ENCODE measurements at places on chromosomes 3 and 15.

DNA sequence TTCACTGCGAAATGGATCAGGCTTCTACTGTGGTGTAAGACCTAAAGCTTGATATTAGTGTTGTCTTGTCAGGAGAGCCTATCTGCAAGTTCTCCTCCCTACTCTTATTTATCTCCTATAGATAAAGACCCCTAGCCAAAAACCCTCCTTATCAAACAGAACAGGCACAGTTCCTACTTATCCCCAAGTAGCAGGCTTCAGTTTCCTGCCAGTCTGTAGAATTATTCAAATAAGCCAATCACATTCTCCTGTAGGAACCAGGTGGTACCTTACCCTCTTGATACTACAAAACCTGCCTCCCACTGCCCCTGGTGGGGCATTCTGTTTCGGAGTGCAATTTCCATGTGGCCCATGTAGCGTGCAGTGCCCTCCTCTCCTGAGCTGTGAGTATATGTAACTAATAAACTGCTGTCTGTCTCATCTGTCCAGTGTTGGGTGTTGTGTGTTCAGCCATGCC, 28.7 kb downstream of the HDGFL3 start:
- DNase-seq: no peak

DNA sequence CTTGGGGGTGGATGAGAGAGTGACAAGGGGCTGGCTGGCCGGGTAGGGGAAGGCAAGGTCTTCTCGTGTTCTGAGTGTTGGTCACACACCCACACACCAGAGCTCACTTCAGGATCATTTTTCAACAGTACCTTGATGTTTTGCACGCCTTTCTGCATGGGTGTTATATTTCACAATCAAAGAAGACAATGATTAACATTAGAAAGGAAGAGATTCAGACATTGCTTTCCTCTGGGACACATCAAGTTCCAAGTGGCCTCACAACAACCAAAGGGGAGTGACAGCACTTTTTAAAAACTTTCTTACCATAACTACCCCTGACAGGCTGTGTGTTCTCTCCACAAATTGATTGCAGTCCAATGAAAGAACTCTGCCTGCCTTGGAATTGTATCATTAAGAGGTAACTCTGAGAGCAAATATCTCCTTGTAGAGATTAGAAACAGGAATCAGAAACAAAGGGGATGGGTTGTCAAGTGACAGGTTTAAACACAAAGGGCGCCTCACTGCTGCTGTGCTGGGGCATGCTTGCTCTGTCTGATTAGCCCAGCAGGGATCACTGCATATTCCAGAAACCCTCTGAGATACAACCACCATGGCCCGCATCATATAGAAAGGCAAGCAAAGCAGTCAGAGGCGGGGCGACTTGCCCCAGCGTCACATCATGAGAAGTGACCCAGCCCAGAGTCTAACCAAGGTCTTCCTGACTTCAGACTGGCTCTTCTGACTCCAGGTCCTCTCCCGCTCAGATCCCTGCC, 230.8 kb downstream of the FEZF2 start:
- DNase-seq: peak; percentile 25

DNA sequence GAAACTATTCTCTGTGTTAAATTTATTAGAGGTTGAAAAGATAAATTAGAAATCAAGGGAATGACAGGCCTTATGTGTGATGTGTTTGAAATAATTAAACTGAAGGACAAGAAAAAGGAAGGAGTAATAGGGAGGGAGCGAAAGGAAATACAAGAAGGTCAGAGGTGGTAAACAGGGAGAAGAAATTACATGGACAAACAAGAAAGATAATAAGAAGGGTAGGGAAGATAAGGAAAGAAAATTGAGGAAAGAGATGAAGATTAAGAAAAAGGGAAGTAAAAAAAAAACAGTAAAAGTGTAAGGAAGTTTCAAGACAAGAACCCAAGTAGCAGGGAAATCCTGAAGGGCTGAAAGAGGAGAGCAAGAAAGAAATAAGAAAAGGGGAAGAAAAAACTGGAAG, 26.2 kb upstream of the ANXA2 start:
- no peak for DNase-seq

DNA sequence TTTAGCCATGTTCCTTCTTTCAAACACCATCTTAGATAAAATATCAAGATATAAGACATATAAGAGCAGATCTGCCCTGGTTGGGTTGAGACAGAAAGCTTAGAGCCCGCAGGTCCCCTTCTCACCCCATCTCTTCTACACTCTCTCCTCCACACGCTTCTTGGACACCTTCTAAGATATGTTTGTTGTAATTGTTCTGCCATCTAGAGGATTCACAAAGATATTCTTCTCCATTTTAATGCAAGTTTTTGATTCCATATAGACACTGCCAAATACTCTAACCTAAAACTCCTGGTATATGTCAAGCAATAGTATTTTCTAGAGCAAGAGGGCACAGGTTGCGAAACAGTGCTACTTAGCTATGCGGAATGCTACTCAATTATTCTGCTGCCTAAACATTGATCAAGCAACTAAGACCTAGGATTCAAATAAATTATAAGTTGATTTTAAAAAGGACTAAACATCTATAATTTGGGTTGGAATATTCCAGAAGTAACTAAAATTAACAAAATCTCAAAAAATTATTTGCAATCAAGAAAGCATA, 6.8 kb downstream of the CHRM5 start:
- DNase-seq: no peak

DNA sequence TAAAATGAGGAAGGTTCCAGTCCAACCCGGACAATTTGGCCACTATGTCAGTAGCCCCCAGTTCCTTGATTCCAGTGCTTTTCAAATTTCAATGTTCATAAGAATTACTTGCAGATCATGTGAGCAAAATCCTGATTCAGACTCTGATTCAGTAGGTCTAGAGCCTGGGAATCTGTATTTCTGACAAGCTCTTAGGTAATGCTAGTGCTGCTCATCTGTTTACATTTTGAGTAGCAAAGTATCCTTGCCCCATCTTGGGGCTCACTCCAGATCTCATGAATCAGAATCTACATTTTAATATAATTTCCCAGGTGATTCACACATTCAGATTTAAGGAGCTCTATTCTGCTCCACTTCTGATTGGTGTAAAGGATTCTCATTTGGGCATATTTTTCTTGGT, 142.0 kb downstream of the NAALADL2 start:
- no peak for DNase-seq

GRCh38 chr3:101351829-101352228, 31.5 kb upstream of the IMPG2 start:
- DNase-seq: no peak

- DNase-seq: no peak
Measured at GRCh38 chr15:78684657-78685056, 43.6 kb upstream of the CHRNB4 start.

DNA sequence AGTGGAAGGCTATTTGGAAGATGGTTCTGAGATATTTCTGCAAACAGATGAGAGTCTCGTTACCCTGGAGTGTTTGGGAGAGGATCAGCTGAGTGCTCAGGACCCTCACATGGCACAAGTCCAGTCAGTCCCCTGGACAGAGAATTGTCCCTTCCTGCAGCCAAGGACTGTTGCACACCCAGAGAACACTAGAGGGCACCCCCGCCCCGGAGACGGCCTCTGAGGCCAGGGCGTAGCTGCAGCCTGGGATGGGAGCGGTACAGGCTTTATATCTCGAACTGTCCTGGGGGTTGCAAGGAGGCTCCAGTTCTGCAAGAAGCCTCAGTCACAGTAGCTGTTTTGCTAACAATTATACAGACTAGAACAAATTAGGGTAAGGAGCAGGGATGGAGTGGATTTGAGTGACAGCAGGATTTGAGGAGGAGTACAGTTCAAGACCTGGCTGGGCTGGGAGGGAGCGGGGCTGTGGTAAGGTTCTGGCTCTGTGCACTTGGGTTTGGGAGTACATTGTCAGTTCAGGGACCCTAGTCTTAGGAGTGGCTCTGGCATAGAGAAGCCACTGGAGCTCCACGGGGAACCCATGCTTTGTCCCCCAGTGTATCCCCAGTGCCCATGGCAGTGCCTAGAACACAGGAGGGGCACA, 67.6 kb upstream of the HACD2 start:
- DNase-seq: peak; percentile 37

DNA sequence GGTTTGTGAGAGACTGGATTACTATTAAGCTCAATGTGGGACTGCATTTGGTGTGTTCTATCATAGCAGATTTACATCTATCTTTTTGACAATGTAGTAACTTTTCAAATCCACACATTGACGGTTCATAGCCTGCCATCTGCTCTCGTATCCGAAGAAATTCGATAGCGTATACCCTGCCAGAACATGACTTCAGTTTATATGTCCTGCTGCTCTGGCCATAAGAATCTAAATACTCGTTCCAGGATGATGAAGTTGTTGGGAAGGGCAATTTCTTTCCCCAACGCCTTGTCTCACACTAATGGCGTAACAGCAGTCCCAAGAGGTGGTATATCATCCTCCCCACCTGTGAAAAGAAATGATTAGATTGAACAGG, 180.0 kb downstream of the LSAMP start:
- no peak for DNase-seq

DNA sequence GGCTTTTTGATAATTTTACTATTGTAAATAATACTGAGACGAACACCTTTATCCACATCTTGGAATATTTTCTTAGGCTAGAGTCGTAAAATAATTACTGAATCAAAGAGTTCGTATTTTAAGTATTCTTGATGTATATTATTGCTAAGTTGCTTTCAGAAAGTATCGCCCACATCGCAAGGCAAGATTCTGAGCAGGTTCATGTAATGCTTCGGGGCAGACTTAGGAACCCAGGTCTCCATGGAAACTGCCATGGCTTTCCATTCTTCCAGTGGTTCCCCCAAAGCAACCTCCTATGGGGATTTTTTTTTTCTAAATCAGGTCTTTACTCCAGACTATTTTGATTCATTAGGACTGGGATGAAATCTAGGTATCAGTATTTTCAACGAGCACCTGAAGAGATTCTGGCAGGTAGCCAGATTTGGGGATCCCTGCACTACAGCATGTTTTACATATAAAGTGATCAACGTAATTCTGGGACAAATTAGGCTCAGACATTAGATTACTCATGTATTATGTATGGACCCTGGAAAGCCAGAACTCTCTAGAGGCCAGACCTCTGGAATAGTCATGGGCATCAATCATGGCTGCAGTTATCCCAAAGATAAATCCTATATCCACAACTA, 86.5 kb downstream of the B3GNT5 start:
- no peak for DNase-seq

GRCh38 chr3:16529264-16529663, 15.8 kb upstream of the RFTN1 start:
- DNase-seq: no peak

DNA sequence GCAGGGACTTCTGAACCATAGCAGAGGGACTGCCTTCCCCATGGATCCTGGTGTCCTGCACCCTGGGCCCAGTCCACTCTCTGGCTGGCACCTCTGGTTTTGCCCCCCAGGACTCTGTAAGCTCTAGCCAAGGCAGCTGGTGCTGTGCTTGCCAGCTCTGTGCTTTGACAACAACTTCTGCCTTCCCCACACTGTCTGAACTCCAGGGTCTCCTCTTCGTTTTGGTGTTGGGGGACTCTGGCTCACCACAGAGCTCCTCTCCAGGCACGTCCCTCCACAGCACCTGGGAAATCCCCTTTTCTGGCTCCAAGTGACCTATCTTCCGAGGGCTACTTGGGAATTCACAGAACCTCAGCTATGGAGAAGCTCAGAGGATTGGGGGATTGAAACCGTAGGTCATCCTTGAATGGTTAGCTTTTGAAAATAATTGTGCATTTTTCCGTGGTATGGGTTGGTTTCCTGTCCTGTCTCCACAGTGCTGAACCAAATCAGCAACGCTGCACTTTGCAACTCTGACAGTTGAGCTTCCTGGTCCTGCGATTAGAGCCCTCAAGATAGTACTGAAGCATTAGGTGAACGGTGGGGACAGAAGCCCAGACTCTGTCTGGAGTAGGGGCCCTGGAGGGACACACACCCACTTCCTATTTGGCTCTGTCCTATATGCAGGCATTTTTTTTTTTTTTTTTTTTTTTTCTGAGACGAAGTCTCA, 152.4 kb downstream of the APBA2 start:
- DNase-seq: no peak

DNA sequence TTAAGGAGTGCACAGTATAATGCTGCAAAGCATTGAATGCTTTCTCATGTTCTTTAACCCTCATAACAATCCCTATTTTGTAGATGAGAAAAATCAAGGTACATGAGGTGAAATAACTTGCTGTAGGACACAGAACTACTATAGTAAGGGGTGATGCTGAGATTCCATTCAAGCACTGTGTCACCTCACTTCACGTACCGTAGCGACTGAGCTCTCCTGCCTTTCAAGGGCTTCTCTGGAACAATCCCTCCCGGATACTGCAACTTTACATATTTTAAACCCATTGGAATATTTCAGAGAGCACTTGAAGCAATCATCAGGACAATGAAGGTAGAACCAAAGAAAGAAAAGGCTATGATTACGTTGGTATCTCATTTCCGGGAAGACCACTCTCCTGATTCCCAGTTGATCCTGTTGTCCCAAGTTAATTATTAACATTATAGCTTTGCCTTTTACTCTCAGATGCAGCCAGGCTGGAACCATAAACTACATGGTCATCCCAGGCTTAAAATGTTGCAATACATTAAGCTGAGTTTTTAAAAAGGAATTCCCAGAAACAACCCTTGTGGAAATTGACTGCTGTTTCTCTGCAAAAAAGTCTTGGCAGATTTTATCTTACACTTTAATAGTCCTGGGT, 252.2 kb upstream of the IGF1R start:
- DNase-seq: no peak

GRCh38 chr3:87287011-87287410, 10.6 kb upstream of the POU1F1 start:
- peak; percentile 19 for DNase-seq

GRCh38 chr3:43180694-43181093, 74.8 kb upstream of the POMGNT2 start:
- DNase-seq: no peak

DNA sequence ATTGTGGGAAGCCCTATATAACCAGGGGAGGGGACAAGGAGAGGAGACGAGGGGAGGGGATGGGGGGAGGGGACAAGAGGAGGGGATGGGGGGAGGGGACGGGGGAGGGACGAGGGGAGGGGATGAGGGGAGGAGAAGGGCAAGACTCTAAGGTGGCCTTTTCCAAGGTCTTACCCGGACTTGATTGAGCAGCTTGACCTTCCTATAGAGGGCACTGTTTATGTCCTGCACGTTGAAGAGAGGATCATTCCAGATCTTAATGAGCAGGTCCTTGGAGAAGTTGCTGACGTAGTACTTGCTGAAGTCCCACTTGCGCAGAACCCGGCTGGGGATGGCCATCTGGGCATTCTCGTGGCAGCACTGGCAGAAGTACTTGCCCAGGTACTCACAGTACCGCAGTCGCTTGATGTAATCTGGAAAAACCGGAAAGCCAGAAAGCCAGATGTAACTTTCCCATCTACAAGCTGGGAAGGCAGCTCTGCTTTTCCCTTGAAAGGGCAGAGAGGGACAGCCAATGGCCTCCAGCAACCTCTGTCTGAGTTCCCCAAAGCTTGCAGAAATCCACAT, 55.7 kb downstream of the RUBCN start:
- DNase-seq: no peak

GRCh38 chr3:147008886-147009285, 397.5 kb downstream of the ZIC4 start:
- DNase-seq: no peak

DNA sequence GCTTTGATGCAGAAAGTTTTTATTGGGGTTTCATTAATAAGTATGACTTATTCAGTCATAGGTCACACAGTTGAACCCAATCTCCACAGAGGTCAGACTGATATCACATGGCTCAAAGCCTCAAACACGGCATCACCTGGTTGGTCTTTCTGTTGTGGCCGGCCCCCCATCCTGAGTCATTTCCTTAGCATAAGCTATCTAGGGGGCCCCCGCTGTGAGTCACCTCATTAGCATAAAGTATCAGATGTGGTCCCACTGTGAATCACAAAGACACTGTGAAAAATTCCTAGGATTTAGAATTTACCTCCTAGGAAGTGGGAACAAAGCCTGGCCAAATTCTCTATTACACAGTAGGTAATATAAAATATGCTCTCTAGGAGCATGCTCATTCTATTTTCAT, 502.2 kb downstream of the PYDC2 start:
- DNase-seq: peak; percentile 58
